PC-3 (cell line): ENCODE measurements at places on chromosomes 5 and 9.

GRCh38 chr5:140367256-140368013 lies 7.4 kb downstream of the SLC4A9 start:
- peaks cover 11% of the 10 kb centered on the region for H3K4me1 ChIP-seq
- DNase-seq, result no peak
- H3K36me3 ChIP-seq, result no peaks in the 10 kb centered on the region
- H3K27me3 ChIP-seq, result no peaks in the 10 kb centered on the region
- no peak overlapping the region for H3K4me3 ChIP-seq

- peaks cover 4% of the 10 kb centered on the region; the same call in 1 of the 2 replicates for H3K4me1 ChIP-seq
- no peak overlapping the region for H3K4me3 ChIP-seq
- H3K36me3 ChIP-seq, result no peaks in the 10 kb centered on the region
- no peak overlapping the region for H3K27ac ChIP-seq
- peaks cover 10% of the 10 kb centered on the region; the same call in 1 of the 2 replicates for H3K27me3 ChIP-seq
Observed at GRCh38 chr5:1437226-1437829, 7.9 kb downstream of the SLC6A3 start.

- 0 out of 2 replicates have a peak, but pooled peaks cover 2% of the 10 kb centered on the region for H3K27me3 ChIP-seq
- no peaks in the 10 kb centered on the region for H3K4me1 ChIP-seq
- H3K36me3 ChIP-seq, result no peaks in the 10 kb centered on the region; the same call in 1 of the 2 replicates
- H3K27ac ChIP-seq, result no peak overlapping the region
- H3K4me3 ChIP-seq, result 0 out of 2 replicates have a peak overlapping the region, but pooled peaks have one; percentile 30
- DNase-seq, result peak; percentile 62
Observed at GRCh38 chr5:21654-22233, 70.2 kb upstream of the PLEKHG4B start.

DNA sequence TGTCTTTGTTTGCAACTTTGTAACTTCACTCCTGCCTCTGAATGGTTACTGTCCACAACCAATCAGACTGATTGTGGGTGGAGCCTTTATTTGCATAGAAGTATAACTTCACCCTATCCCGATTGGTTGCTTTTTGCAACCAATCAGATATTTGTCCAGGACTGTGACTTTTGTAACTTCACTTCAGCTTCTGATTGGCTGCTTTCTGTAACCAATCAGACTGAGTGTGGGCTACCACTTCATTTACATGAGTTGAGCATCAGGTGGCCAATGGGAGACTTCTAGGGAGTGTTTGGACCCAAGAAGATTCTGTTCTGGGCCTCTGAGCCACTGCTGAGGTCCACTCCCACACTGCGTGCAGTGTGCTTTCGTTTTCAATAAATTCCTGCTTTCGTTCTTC lies 1810.7 kb upstream of the CDH6 start:
- no peak overlapping the region for H3K4me3 ChIP-seq
- no peaks in the 10 kb centered on the region for H3K27me3 ChIP-seq

DNA sequence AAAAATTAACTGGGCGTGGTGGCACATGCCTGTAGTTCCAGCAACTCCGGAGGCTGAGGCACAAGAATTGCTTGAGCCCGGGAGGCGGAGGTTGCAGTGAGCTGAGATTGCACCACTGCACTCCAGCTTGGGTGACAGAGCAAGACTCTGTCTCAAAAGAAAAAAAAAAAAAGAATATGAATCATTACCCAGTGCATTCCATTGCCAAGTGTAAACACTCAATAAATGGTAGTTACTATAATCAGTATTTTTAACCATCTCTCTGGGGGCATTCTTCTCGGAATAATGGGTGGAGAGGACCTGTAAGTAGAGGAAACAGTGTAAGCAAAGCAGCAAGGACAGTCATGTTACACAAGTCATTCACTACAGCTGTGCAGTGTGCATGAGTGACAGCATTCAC lies 13.8 kb upstream of the RANBP17 start:
- H3K36me3 ChIP-seq, result no peaks in the 10 kb centered on the region
- H3K4me1 ChIP-seq, result no peaks in the 10 kb centered on the region
- H3K27me3 ChIP-seq, result no peaks in the 10 kb centered on the region
- no peak overlapping the region for H3K4me3 ChIP-seq
- no peak overlapping the region for H3K27ac ChIP-seq

GRCh38 chr9:101333490-101333889 lies 51.3 kb downstream of the BAAT start:
- DNase-seq, result peak; percentile 7
- no peak overlapping the region for H3K27ac ChIP-seq
- peaks cover 21% of the 10 kb centered on the region; the same call in 1 of the 2 replicates for H3K27me3 ChIP-seq
- no peak overlapping the region for H3K4me3 ChIP-seq

DNA sequence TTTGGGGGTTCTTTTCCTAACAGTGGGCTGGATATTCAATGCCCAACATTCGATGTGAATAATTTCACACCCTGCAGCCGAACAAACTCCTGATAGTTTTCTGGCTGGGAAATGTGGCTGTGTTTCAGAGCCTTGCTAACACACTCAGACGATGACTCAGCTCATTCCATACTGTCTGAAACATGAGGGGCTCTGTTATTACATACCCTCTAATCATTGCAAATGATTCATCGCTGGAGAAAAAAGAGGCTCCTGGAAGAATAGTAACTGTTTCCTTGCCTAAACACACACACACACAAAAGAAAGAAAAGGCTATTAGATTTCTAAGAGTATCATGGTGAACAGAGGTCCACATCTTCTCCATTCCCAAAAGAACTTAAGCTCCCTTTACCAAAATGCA lies 75.8 kb downstream of the OXCT1 start:
- H3K27me3 ChIP-seq, result no peaks in the 10 kb centered on the region
- peak overlapping the region; percentile 69 for H3K27ac ChIP-seq
- no peak overlapping the region for H3K4me3 ChIP-seq
- H3K4me1 ChIP-seq, result peaks cover 52% of the 10 kb centered on the region
- DNase-seq, result peak; percentile 92

DNA sequence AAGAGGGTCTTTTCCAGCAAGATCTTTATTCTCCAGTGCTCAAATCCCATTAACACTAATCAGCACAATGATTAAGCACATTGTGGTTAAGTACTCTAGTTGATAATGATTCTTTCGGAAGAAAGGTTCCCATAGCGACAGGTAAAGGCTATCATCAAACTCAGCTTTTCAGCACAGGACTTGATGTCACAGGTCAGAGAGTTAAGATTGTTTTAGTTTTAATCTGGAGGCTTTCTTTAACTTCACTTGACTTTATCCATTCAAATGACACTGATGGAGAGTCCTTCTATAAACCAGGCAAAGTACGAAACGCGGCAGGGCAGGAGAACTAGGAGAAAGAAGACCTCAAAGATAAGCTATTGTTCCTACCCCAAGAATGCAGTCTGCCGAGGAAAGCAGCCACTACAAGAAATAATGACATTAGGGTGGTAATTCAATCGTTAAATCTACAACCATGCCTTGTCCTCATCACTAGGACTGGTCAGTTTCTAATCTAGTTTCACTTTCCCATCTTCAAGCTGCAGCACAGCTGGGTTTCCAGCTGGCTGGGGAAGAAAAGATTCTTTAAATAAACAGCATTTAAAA lies 4.6 kb downstream of the NRG2 start:
- H3K27ac ChIP-seq, result no peak overlapping the region
- H3K4me1 ChIP-seq, result peaks cover 19% of the 10 kb centered on the region
- no peak for DNase-seq
- H3K27me3 ChIP-seq, result no peaks in the 10 kb centered on the region
- H3K4me3 ChIP-seq, result peak overlapping the region; percentile 59

GRCh38 chr5:122751293-122751782 lies 23.5 kb upstream of the SNX2 start:
- no peak overlapping the region for H3K27ac ChIP-seq
- H3K4me1 ChIP-seq, result peaks cover 2% of the 10 kb centered on the region; the same call in 1 of the 2 replicates
- DNase-seq, result no peak
- no peak overlapping the region for H3K4me3 ChIP-seq
- no peaks in the 10 kb centered on the region for H3K27me3 ChIP-seq
- no peaks in the 10 kb centered on the region for H3K36me3 ChIP-seq

DNA sequence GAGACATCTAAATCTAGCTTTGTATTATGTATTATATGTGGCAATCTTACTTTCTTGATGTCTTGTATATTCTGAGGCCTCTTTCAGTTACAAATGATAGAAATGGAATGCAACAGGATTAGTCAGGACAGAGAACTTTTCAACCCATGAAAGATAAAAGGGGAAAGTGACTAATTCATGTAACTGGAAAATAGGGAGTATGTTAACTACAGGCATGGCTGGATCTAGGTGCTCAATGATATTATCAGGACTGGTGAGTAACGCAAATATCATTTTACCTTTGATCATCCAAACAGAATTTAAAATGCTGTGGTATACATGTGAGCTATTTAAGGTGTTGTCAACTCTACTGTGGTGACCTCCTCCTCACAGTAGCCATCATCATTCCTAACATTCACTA lies 215.7 kb upstream of the GLRA1 start:
- H3K27me3 ChIP-seq, result no peaks in the 10 kb centered on the region
- peak; percentile 41 for DNase-seq
- no peak overlapping the region for H3K4me3 ChIP-seq

GRCh38 chr9:96173640-96174039 lies 128.3 kb downstream of the HSD17B3 start:
- no peak overlapping the region for H3K27ac ChIP-seq
- DNase-seq, result no peak
- H3K36me3 ChIP-seq, result no peaks in the 10 kb centered on the region
- peaks cover 10% of the 10 kb centered on the region; the same call in 1 of the 2 replicates for H3K4me1 ChIP-seq
- H3K27me3 ChIP-seq, result peaks cover 14% of the 10 kb centered on the region

- H3K27me3 ChIP-seq, result no peaks in the 10 kb centered on the region
- no peak overlapping the region for H3K27ac ChIP-seq
- H3K4me1 ChIP-seq, result no peaks in the 10 kb centered on the region
- H3K4me3 ChIP-seq, result no peak overlapping the region
Observed at GRCh38 chr9:115781070-115781736, 372.4 kb upstream of the PAPPA start.

DNA sequence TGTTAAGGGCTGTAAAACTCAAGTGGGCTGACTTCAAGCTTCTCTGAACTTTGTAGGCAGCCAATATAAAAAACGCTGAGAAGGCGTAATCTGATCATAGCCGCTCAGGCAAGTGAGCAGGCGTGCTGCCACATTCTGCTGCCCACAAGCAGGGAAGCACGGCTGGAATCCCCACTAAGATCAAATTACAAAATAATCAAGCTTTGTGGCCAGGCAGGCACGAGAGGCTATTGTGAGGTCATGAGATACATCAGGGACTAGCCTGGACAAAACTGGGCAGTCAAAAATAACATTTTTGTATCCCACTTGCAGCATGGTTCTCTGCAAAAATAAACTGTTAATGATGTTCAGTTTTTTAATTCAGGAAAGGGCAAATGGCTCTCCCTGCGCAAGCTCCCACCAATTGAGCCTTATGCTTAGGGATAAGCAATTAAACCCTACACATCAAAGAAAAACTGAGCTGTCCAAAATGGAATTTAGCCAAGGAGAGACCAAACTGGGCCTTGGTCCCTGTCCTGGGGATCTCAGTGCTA lies 64.0 kb downstream of the POU5F2 start:
- peaks cover 11% of the 10 kb centered on the region for H3K4me1 ChIP-seq
- H3K36me3 ChIP-seq, result no peaks in the 10 kb centered on the region
- no peak overlapping the region for H3K4me3 ChIP-seq
- DNase-seq, result peak; percentile 82
- H3K27ac ChIP-seq, result no peak overlapping the region

- peak; percentile 26 for DNase-seq
- H3K4me3 ChIP-seq, result no peak overlapping the region
- H3K36me3 ChIP-seq, result no peaks in the 10 kb centered on the region
- H3K4me1 ChIP-seq, result no peaks in the 10 kb centered on the region
- no peak overlapping the region for H3K27ac ChIP-seq
Observed at GRCh38 chr5:91632871-91633270, 249.8 kb upstream of the ARRDC3 start.

GRCh38 chr9:103757062-103757461 lies 337.0 kb upstream of the SMC2 start:
- no peak overlapping the region for H3K4me3 ChIP-seq
- DNase-seq, result no peak
- H3K27me3 ChIP-seq, result no peaks in the 10 kb centered on the region
- H3K36me3 ChIP-seq, result no peaks in the 10 kb centered on the region
- H3K27ac ChIP-seq, result no peak overlapping the region
- H3K4me1 ChIP-seq, result no peaks in the 10 kb centered on the region

DNA sequence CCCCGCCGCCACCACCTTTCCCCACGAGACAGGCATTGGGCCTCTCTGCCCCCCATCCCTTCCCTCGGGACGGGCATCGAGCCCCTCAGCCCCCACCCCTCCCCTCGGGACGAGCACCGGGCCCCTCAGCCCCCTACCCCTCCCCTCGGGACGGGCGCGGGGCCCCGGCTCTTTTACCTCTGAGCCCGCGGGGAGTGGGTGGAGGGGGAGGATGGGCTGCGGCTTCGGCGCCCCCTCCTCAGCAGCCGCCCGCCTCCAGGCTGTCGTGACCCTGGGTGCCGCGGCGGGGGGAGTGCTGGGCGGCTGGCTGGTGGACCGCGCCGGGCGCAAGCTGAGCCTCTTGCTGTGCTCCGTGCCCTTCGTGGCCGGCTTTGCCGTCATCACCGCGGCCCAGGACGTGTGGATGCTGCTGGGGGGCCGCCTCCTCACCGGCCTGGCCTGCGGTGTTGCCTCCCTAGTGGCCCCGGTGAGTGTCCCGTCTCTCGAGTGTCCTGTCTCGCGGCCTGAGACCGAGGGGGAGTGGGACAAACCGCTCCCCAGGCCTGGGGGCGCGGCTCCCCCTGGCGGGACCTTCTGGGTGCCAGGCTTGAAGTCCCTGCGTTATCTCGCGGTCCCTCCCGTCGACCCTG lies 791 bp downstream of the SLC2A8 start:
- peak; percentile 36 for DNase-seq
- no peaks in the 10 kb centered on the region for H3K27me3 ChIP-seq
- H3K4me1 ChIP-seq, result peaks cover 14% of the 10 kb centered on the region
- H3K36me3 ChIP-seq, result no peaks in the 10 kb centered on the region

DNA sequence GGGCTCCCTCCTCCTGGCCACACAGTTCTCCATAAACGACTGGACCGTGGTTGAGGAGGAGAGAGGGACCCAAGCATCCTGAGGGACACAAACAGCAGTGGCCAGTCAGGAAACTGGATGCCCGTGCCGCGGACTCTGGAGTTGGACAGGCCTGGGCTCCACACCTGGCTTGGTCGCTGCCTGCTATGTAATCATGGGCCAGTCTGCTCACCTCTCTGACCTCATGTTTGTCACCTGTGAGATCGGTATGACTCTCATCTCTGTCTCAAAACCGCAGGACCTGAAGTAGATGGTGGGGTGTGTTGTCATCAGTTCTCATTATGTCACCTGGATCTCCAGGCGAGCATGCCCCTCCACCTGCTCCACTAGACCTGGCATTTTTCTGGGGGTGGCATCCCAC lies 14.5 kb downstream of the CXXC5 start:
- H3K36me3 ChIP-seq, result no peaks in the 10 kb centered on the region
- peaks cover 33% of the 10 kb centered on the region for H3K4me1 ChIP-seq
- no peak overlapping the region for H3K4me3 ChIP-seq
- H3K27ac ChIP-seq, result no peak overlapping the region
- no peaks in the 10 kb centered on the region for H3K27me3 ChIP-seq

- no peak overlapping the region for H3K4me3 ChIP-seq
- H3K27me3 ChIP-seq, result no peaks in the 10 kb centered on the region
- DNase-seq, result no peak
- H3K27ac ChIP-seq, result no peak overlapping the region
Observed at GRCh38 chr5:118989816-118990215, 1.5 kb upstream of the DTWD2 start.
